Amygdala (tissue), 56 donors: ENCODE measurements at places on chromosomes 2 and 18.

GRCh38 chr2:109677835-109678580 is 63.8 kb downstream of the SOWAHC start:
- DNase-seq, result no peak

DNA sequence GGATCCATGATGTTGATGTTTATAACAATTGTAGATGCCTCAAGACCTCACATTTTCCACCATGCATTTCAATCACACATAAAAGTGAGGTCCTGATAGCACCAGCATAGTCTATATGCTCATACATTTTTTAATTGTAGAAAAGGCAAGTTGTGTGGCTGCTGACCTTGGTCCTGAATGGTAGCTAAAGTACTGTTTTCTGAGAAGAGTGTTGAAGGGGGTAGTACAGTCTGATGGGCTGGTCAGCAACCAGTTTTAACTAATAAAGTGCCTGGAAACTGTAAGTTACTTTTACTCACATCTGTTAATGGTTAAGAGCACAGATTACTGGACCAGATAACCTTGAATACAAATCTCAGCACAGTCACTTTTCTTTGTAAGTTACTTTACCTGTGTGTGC is 15.9 kb downstream of the ZNF638 start:
- DNase-seq, result no peak

GRCh38 chr18:35508746-35509338 is 11.1 kb upstream of the INO80C start:
- no peak for DNase-seq

DNA sequence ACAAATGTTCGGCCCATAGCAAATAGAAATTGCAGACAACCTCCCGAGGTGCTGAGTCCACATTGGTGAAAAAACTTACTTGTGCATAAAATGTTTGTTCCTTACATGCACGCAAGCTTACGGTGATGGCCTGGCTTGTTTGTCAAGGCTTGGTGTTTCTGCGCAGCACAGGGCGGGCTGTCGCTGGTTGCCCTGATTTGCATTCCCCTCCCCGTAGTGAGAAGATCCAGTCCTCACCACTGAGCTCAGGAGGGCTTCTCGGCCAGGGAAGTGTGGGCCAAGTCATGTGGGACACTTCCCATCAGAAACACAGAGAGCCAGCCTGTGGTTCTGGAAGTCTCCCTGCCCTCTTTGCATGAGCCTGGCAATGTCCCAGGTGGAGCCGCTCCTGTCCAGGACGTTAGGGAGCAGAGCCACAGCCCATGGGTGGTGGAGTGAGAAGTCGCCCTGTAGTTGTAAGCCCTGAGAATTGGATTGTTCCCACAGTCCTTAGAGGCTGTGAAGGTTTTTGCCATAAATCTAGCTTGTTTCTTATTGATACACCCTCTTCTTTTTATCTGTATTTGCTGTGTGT is 152.7 kb downstream of the TWIST2 start:
- DNase-seq, result no peak

DNA sequence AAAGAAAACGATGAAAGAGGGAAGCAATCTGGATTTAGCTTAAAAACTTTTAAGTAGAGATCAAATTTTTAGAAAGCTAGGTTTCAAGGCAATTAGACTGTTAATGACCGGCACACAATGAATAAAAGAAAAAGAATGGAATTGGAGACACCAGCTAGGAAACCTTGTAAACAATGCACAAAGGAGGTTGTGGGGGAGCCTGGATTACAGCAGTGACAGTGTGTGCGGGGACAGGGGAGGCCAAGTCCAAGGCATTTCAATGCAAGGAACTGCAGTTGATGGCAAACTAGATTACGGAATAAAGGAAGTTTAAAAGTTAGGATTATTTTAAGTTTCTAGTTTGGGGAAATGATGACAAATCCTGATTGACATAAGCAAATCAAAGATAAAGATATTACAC is 74.5 kb downstream of the DTNB start:
- DNase-seq, result no peak

DNA sequence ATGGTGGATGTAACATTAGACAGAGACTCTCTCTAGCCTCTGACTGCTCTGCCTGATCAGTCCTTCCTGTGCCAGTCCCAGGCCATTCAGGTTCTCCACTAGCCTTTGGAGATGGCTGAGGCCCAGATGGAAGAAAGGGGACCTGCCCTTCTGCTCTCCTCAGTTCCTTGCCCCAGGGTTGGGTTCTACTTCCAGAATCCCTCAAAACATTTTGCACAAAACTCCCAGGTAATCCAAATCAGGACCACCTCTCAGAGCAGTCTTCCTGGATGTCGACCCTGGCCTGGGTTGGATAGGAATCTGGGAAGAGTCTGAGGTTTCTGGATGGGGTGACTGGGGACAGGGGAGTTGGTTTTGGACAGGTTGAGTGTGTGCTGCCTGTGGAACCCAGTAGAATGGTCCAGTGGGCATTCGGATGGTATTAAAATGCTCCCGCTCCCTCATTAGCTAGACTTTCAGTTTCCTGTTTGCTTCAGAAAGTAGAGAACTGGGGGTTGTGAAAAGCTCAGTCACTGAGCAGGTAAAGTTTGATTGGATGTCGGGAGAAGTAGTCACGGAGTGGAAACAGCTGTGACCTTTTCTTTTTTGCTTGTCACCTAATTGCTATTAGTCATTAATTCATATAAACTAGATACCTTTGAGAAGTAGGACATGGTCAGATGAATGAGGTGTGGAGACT is 37.9 kb downstream of the DPYSL5 start:
- no peak for DNase-seq

GRCh38 chr2:48479915-48480314 is 50.0 kb upstream of the STON1 start:
- no peak for DNase-seq

- DNase-seq, result no peak
Observed at GRCh38 chr2:154343282-154343681, 355.2 kb upstream of the KCNJ3 start.

DNA sequence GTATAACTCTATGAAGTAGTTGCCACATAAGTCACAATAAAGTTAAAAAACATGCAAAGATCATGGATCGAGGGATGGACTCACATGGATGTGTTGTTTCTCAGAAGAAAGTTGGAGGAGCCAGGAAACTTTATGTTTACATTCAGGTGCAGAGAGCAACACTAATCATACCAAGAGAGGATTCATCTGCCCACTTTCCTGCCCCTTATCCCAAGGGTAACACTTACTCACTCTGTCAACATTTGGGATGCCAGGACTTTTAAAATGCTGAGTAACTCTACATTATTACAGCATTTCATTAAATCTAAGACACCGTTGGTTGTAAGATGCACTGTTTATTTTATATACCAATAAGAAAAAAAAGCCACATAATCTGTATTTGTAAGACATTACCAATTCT is 170.4 kb downstream of the KCNE4 start:
- DNase-seq, result no peak

DNA sequence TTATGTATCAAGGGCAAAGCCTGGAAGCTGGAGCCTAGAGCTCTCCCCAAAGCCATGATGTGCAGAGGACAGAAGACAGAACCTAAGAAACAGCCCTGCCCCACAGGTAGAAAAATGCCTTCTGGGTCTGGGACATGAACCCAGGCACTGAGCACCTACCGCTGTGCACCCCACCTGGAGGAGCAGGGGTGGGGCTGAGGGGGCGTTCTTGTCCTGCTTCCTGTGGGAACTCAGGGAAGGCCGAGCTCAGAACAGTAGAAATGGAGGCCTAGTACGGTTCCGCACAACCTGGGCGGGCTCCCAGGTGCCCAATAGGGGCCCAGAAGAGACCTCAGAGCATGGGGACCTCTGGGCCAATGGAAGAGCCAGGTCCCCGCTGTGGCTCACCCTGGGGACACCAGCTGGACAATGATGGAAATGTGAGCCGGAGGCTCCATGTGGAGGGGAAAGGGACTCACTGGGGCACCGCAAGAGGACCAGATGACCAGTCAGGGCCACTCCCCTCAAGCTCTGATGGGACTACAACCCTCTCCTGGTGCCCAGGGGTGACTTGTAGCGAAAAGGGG is 3.2 kb downstream of the CRACDL start:
- DNase-seq, result no peak

- no peak for DNase-seq
Observed at GRCh38 chr18:62634979-62635630, 80.2 kb upstream of the PHLPP1 start.

- no peak for DNase-seq
Observed at GRCh38 chr2:192203876-192204275, 9.1 kb upstream of the TMEFF2 start.

DNA sequence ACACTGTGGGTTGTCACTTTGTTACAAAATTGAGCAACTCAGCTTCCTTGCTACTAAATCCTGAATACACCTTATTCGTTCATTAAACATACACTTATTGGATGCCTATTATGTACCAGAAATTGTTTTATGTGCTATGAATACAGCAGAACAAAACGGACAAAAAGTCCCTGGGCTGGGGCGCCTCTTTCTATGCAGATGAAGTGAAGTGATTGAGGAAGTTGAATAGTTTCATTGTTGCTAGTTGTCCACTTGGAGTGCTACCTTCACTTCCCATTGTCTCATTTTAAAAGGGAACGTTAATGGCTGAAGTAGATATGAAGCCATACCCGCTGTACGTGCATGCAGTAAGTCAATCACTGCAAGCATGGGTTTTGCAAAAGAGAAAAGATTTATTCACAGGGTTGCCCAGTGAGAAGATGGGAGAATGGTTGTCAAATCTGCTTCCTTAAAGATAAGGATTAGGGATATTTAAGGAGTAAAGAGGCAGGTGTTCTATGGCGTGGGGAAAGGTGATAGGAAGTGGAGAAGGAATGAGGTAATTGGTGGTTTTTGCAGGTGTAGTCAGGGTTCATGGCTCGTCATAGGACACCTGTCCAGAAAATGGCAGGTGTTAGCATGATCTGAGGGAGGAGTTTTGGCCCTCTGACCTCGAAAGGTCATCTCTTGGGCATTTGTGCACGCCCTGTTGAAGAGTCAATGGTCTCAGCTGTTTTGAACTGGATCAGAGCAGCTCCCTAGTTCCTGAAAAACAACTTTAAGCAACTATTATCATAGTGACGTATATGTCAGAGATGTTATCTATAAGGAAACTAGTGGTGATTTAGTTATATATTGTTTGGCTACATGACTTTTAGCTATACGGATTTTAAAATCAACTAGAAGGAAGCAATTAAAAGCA is 23.5 kb downstream of the TRPM8 start:
- no peak for DNase-seq

DNA sequence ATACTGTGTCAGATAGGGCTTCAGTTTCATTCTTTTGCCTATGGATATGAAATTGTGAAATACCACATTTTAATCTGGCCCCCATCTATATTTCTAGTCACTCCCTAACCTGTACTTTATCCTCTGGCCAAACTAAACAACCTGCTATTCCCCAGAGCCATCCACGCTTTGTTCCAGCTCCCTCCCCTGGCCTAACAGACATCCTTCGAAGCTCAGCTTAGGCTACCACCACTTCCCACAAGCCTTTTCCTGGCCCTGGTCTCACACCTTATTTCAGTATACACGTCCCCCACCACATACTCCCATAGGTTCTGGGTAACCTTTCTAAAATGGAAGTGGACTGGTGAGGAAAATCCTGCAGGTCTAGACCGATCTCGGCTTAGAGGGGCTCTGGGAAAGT is 55.4 kb downstream of the MAP4K3 start:
- no peak for DNase-seq
